ENCODE measurements at places on chromosomes 16 and 17.

DNA sequence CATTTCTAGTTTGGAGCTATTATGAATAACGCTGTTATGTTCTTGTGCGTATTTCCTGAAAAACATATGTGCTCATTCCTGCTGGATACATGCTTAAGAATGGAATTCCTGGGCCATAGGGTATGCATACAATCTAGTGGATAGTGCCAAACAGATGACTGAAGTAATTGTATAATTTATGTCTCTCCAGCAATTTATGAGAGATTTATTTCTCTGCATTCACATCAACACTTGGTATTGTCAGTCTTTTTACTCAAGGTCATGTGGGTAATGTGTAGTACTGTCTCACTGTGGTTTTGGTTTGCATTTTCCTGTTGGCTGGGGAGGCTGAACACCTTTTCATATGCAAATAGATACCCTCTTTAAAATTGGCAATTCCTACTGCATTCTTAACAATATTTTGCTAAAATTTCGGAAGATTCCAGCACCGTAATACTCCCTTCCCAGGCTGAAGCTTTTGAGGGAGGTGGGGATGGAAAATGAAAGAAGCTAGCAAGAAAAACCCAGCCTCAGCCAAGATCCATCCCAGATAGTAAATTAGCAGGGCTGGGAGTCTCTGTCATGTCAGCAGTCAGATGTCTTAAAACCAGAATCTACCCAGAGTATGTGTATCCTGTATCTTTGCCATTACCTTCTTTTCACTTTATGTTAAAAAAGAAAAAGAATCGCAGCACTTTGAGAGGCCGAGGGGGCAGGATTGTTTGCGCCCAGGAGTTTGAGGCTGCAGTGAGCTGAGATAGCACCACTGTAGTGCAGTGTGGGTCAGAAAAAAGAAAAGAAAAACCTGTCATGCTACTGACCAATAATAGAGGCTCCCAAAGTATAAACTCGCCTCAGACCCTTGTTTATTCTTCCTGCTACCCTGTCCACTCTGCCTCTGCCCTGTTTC is 204.9 kb downstream of the LGALS9B start:
- no peak for DNase-seq

- DNase-seq = no peak
These were observed 41.2 kb downstream of the ARHGAP17 start for GRCh38 chr16:24973809-24974461.

DNA sequence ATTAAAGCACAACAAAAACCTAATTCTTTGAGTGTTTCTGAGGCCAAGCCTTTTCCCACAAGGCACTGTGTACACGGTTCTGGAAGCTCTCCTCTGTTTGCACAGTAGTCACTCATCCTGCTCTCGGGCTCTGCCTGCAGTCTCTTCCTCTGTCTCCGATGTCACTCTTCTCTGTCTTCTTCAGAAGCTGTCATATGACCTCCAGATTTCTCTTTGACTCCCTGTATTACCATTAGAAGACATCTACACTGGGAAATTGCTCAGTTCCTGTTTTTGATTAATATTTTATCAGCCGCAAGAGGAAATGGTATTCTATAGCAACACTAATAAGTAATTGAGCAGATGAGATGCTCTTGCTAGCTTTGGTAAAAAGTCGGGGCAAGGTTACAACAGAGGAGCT is 422.9 kb downstream of the WWOX start:
- no peak for DNase-seq

DNA sequence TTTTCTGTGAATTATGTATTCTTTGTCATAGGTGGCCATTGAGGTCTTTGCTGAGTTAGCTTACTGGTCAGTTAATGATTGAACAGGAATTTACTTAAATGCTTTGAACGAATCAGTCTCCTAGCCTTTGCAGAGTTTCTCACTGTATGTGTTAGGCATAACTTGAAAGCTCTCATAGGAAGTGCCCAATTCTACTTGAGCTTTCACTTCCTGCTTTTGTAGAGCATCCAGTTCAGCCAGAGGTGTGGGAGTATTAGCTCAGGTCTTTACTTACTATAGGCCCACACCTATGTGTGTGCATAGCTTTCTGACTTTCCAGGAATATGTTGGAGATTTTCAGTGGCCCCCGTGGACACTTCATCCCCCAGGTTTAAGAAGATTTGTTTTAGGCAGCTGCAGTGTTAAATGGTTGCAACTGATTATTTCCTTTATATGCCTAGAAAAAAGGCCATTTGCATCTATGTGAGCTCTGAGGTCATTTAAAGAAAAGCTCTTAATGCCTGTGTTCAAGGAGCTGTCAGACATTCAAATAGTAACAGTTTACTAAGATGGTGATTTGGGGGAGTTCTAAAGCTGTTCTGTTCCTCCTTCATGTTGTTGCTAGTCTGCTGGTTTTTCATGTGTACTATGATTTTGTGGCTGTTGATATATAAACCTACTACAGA is 62.3 kb downstream of the PHKB start:
- no peak for DNase-seq

- peak; percentile 81 for DNase-seq
These were observed 985 bp upstream of the SLFN12 start for GRCh38 chr17:35433075-35433894.

GRCh38 chr16:10745841-10746240 is 2.2 kb downstream of the NUBP1 start:
- no peak for DNase-seq

DNA sequence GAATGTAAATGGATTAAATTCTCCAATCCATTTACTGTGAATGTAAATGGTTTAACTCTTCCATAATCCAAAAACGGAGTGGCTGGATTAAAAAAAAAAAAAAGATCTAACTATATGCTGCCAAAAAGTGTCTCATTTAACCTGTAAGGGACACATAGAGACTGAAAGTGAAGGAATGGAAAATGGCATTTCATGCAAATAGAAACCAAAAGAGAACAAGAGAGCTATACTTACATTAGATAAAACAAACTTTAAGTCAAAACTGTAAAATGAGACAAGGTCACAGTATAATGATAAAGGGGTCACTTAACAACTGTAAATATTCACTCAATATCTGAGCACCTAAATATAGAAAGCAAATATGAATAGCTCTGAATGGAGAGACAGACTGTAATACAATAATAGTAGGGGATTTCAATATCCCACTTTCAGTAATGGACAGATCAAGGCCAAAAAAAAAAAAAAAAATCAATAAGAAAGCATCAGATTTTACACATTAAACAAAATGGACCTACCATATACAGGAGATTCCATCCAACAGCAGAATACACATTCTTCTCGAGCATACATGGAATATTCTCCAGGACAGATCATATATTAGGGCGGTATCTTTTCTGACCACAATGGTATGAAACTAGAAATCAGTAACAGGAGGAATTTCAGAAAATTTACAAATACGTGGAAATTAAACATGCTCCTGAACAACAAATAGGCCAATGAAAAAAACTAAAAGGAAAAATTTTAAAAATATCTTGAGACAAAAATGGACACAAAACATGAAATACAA is 36.4 kb downstream of the CDR2 start:
- no peak for DNase-seq

DNA sequence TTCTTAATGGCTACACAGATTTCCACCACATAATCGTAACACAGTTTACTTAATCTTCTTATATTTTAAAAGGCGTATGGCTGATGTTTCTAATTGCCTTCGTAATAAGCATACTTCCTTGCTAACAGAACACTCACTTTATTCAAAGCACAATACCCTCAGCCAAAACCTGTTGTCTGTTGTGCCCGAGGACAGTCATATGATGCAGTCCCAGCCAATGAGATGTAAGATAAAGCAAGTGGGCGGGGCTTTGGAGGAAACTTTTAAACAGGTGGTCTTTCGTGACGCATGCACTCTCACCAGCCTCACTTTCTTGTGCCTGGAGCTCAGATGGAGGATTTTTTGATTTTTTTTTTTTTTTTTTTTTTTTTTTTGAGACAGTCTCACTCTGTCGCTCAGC is 174.1 kb downstream of the ZFHX3 start:
- no peak for DNase-seq

DNA sequence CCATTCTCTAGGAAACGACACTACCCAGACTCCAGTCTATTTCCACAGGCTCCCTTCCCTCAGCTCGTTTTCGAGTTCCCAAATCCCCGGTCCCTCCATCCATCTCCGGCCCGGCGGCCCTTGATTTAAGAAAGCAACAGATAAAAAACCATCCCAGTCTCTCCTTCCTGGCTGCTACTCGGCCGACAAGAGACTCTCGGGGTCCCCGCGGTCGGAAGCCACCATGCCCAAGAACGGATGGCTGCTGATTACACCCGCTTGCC is 182 bp downstream of the RPL26 start:
- no peak for DNase-seq

- no peak for DNase-seq
These were observed 2.1 kb downstream of the ITGB4 start for GRCh38 chr17:75723171-75723930.

- DNase-seq = no peak
These were observed 14.7 kb upstream of the WNT3 start for GRCh38 chr17:46832945-46833839.

DNA sequence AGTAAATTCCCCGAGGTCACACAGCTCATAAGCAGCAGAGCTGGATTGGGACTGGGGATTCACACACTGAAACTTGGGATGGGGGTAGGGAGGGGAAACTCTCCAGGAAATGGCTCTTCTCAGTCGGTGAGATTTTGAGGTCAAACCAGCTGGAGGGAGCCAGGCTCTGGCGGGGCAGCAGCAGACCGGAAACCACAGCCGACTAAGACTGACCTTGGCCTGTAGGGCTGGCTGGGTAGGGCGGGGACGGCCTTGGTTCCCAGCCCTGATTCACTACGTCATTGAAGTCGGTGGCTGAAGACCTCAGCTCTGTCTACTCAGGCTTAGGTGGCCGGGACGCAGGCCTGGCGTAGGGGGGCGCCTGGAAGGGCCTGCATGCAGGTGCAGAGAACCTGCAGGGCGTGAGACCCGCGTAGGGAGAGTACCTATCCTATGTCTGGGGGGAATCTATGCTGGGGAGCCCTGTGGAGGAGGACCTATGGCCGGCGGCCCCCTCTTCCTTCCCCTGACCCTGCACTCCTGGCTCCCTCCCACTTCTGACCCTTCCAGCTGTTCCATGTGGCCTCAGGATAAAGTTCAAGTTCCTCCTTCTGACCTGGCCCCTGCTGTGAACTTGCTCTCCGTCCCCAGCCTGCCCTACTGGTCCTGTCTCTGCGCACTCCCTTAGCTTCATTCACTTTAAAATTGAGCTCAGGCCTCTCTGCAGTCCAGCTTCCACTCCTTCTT is 11.9 kb upstream of the SLC4A1 start:
- DNase-seq = peak; percentile 32

DNA sequence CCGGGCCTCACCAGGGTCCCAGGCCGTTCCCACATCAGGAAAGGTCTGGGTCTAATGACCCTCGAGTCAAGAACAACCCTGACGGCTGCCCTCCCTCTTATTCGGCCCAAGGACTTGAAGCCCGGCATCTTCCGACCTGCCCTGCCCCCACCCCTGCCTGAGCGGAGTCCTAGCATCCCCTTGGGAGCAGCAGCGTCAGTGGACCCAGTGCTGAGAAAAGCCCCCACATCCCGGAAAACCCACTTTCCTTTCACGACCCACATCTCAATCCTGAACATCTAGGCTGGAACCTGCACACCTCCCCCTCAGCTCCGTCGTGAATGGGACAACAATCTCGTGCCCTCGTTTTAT is 769 bp downstream of the TMEM88 start:
- DNase-seq = no peak

GRCh38 chr17:1916316-1916715 is 86.5 kb downstream of the RPA1 start:
- no peak for DNase-seq

DNA sequence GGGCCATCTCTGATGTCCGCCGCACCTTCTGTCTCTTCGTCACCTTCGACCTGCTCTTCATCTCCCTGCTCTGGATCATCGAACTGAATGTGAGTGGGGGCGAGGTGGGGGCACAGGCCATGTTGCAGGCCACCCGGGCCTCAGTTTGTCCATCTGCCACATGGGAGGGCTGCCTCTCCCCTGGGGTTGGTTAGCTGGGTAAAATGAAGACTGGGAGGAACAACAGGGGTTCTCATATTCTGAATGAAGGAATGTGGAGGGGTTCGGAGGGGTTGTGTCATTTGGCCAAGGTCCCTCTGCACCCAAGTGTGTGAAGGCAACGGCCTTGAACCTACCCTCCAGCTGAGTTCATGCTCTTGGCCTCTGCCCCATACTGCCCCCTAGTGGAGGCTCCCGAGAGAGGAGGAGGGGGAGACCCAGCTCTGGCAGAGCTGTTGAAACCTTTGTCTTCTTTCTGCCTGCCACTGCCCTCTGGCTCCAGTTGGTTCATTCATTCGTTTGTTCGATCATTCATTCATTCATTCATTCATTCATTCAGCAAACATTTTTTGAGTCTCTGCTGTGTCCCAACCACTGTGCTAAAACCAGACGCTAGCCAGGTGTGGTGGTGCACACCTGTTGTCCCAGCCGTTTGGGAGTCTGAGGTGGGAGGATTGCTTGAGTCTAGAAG is 11.4 kb upstream of the TCAP start:
- no peak for DNase-seq

DNA sequence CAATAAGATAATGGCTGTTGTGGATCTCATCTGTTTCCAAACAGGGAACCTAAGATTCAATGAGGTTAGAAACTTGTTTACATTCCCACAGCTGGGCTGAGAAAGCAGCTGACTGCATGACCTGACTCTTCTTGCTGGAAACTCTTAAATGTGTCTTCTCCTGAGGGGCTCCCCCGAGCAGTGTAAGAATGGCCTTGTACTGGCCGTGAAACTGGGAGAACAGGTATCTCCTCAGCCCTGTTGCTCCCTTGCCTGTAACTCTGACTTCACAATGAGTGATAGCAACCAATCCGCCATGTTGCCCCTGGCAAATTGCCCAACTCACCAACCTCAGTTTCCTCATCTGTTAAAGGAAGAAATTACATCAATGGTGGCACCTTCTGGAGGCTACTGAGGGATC is 59.1 kb upstream of the CCL2 start:
- no peak for DNase-seq

DNA sequence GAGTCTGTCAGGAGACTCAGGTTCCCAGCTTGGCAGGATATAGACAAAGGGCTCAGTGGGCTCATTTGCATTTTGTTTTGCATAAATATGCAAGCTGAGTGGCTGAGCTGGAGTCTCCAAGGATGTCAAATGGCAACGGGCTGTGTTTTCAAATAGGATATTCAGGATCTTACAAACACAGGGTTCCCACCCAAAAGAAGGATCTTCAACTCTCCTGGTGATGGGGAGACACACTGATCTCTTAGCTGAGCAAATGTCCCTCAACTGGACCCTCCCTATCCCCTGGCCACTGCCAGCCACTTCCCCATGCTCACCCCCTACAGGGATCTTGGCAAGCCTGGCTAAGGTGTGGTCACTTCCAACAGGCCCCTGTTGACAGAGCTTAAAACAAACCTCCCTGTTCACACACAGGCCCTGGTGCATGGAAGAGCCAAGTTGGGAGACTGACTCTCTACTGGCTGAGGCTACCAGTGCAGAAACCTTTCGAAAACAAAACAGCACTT is 61.6 kb downstream of the SOX9 start:
- no peak for DNase-seq

DNA sequence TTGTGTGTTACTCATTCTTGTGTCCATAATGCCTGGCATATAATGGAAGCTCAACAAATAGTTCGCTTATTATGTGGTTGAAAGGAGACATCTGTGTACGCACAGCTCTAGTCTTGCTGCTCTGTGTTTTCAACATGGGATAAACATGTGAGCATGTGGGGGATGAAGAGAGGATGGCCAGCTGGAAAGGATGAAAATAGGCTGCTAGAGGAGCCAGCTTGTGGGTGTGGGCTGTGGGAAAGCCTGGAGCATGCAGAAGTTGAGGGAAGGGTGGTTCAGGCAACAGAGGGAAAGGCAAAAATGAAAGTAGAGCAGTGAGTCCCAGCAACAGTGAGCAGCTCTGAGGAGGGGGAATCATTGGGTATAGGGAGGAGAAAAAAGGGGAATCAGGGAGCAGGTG is 324.6 kb upstream of the CDH11 start:
- no peak for DNase-seq
